Omental fat pad (tissue), 4 donors: ENCODE measurements at places on chromosomes 6 and 20.

DNA sequence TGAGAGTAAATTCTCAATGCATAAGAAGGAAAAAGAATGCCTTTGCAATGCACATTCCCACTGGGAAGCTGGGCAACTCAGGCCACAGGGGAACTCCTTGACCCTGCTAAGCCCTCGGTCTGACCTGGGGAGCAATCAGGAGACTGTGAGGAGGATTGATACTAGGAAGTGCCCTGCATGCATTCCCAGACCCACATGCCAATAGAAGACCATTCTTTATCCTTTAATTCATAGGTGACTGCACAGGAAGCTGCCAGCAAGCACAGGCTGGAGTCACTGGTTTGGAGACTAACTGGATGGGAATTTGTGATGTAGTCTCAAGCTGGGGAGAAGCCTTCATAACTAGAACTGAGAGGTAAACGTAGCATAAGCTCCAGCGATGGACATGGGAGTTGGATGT, 1012.7 kb downstream of the EYS start:
- DNase-seq, result no peak

- no peak for DNase-seq
Observed at GRCh38 chr20:2390951-2391675, 10.4 kb downstream of the TGM6 start.

DNA sequence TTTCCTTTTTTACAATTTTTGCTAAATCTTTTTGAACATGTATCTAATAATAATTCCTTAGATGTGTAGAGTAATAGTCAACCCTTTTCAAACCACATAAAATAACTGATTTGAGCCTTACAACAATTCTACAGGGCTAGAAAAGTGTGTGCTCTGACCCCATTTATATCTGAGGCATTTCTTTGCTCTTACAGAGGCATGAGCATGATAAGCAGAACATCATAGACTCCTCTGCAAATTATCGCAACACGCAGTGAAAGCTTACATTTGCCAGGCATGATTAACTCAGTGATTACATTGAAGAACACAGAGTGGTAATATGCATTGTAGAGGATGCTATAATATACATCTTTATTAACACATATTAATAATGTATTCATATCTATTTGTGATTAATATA, 120.4 kb downstream of the SIM1 start:
- no peak for DNase-seq

DNA sequence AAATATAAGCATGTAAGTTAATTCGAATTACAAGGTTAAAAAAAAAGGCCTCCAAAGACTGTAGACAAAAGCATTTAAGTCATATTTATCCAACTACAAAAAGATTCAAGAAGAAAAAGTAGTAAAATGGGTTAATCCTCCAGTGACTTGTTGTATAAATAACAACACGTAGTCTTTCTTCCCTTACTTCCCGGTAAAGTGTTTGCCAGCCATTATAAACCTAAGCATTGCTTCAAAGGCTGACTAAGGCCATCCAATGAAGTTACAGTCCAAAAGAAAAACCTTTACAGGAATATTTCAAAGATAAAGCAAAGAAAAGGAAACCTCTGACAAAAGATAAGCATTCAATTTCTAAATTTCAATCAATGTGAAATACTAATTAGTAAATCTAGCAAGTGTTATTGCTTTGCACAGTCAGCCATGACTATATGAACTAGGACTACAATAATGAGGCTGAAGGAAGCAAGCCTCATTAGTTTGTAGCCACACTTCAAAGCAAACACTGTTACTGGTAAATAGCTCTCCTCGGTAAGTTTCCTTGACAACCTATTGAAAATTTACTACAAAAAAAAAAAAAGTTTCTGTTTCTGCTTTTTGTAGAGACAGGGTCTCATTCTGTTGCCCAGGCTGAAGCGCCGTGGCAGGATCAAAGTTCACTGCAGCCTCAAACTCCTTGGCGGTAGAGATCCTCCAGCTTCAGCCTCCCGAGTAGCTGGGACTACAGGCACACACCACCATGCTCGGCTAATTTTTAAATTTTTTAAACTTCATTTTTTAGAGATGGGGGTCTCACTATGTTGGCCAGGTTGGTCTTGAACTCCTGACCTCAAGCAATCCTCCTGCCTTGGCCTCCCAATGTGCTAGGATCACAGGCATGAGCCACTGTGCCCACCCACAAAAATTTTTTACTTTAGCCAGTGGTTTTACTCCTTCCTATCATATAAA, 46.0 kb downstream of the NUDT3 start:
- no peak for DNase-seq

GRCh38 chr6:63705707-63706106, 70.1 kb downstream of the PHF3 start:
- DNase-seq, result no peak

- DNase-seq, result no peak
Observed at GRCh38 chr20:13493143-13493542, 145.6 kb downstream of the TASP1 start.

GRCh38 chr6:119142637-119143036, 64.2 kb upstream of the FAM184A start:
- no peak for DNase-seq

DNA sequence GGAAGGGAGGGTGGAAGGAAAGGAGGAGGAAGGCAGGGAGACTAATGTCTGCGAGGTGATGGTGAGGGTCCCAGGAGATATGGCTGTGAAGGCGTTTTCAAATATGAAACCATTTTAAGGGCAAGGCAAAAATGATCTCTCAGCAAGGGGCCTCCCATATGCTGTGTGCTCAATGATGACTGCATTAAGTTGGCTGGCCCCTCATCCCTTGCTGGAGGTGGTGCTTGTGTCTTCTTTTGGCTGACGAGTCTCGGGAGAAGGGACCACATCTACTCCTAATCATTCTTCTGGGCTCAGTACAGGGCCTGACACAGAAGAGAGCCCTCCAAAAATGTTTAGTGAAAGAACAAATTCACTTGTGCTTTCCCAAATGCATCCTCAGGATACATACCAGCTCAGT, 23.0 kb upstream of the MRPS18A start:
- DNase-seq, result no peak

DNA sequence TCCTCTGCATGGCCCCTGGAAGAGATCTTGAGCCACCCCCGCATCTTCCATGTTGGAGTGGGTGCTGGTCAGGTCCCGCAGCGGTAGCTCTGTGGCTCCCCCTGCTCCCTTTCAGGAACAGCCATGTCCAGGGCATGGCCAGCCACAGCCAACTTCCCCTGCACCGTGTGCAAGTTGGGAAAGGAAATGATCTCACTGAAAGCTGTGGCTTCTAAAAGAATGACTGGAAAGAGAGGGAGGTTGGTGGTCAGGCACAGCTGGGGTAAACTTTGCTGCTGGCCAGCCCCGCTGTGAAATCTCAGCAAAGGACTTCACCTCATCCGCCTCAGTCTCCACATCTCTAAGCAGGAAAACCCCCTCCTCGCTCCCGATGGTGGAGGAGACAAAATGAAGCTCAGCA, 153.6 kb upstream of the CST7 start:
- no peak for DNase-seq

- no peak for DNase-seq
Observed at GRCh38 chr20:36775826-36776225, 2.3 kb upstream of the DSN1 start.

DNA sequence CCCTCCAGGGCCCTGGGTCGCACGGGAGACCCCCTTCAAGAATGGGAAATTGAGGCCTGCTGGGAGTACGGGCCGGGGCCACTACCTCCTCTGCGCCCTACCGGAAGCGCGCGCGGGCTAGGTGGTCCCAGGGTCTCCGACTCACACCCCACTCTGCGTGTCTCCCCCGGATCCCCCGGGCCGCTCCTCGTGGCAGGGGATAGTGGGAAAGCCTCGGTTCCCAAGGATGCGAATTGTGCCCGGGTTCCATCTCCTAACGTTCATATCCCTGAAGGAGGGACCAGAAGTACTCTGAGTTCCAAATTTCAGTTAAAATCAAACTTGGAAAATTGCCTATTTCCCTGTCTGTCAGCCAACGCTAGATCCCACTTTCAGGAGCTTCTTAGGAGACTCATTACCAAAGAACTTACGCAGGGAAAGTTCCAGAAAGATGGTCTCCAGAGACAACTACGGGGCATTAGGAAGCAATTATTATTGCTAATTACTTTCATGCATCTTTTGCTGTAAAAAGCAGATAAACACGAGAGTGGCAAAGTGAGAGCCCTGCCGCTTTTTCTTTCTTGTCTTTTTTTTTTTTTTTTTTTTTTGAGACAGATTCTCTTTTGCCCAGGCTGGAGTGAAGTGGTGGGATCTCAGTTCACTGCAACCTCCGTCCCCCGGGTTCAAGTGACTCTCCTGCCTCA, 858 bp downstream of the FAM83D start:
- no peak for DNase-seq

DNA sequence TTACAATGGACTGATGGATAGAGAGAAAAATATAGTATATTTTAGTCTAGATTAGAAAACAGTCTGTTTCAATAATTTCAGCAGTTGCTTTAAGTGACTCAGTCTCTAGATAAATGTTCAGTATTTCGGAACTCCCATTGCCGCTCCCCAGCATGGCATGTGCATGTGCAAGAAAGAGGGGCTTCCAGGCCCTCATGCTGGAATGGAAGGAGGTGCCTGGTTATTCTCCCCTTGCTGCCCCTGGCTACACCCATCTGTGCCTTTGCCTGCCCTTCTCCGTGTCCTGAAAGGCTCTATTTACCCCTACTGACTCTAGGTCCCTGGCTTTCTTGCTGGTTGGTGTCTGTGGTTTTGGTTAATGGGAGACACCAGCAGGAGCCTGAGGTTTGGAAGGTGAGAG, 115.7 kb upstream of the IFNGR1 start:
- no peak for DNase-seq

DNA sequence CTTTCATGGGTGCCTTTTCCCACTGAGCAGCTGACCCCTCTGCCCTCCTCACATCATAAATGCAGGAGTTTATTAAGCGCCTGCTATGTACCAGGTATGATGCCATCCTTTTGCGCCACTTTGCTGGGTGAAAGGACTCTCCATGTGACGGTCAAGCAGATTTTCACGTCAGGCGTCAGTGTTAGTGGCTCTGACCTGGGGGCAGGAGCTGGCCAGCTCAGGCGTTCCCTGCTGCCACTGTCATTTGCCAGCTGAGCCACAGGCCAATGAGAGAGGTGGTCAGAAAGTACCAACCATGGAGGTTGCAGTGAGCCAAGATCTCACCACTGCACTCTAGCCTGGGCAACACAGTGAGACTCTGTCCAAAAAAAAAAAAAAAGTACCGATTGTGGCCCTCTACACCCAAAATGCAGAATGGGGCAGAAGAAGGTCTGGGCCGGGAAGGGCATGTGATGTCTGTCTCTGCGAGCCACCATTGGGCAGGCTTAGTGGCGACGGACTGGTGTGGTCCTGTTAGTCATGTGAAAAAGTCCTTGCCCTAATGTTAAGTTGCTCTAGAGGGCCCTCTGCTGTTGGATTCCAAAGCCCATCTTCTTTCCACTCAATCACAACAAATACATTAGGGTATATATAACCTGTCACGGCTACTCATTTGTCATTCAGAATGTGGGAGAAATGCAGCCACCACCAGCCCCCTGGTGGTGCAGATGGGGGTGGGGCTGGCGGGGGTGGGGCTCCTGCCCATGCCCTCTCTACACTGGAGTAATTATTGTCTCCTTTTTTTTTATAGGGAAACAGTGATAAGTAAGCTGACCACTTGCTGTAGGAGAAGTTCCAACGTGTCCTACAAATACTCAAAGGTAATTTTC, 18.4 kb upstream of the SLC22A1 start:
- no peak for DNase-seq

GRCh38 chr6:63690221-63690620, 54.6 kb downstream of the PHF3 start:
- no peak for DNase-seq
